Lung microvascular endothelial cell (primary cell): ENCODE measurements at places on chromosomes 11 and 22.

DNA sequence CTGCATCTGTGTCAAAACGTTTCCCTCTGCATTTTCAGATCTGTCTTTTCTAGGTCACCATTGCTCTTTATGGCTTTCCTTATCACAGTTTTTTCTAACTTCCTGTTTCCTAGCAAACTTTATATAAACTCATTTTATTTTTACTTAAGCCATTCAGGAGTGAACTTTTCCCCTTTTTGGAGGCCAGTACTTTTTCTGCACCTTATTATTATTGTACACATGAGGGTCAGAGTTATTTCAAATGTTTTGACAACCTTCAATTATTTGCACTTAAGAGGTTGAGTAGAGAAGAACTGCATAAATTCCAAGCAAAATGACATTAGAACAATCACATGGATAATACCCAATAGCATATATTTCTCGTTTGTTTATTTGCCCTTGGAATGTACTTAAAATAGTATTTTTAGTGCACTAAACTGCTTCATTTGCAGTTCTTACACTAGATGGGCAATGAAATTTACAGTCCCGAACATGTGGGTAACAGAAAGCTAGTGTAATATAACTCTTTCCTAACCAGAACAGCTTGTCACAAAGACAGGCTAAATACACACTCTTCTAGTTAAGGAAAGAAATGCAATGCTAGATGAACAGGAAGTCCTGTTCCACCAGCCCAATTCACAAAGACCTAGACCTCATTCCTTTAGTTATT, 79.5 kb downstream of the UBASH3B start:
- DNase-seq, result no peak

DNA sequence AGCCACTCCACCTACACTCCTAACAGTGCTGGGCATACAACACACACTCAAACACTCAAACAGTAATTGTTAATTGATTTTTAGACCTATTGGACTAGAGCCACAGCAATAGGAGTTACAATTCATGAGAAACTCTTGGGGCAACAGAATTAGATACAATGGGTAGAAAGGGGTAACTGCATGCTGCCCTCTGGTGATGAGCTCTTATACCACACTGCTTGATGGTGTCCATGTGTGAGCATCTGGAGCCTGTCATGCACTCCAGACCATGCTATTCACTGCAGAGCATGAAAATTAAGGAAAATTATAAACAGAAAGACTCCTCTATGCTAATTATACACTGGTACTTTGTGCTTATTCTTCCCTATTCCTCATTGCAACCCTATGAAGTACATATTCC, 975.5 kb upstream of the CCDC90B start:
- no peak for DNase-seq

GRCh38 chr11:114165326-114166230, 106.1 kb downstream of the ZBTB16 start:
- DNase-seq, result no peak

DNA sequence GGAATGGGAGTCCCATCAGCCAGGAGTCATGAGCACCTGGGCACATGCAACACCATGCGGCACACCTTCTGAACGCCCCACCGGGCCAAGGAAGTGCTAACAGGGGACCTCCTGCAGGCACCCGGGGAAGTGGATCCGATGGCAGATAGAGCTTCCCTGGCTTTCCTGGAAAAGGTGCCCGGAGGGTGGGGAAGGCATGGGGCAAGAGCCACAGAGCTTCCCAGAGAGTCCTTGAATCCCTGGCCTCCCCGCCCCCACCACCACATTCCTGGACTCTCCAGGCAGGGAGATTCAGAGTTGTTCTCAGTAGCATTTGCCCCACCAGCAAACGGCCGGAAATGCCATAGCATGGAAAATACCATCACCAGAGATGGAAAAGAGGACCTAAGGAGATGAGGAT, 8.3 kb downstream of the TRIM29 start:
- peak; percentile 30 for DNase-seq

- no peak for DNase-seq
Measured at GRCh38 chr11:8032122-8032521, 45.0 kb downstream of the EIF3F start.

- DNase-seq, result no peak
Measured at GRCh38 chr22:47355776-47356510, 593.5 kb downstream of the TBC1D22A start.

- DNase-seq, result no peak
Measured at GRCh38 chr11:10414181-10414580, 40.9 kb upstream of the AMPD3 start.

DNA sequence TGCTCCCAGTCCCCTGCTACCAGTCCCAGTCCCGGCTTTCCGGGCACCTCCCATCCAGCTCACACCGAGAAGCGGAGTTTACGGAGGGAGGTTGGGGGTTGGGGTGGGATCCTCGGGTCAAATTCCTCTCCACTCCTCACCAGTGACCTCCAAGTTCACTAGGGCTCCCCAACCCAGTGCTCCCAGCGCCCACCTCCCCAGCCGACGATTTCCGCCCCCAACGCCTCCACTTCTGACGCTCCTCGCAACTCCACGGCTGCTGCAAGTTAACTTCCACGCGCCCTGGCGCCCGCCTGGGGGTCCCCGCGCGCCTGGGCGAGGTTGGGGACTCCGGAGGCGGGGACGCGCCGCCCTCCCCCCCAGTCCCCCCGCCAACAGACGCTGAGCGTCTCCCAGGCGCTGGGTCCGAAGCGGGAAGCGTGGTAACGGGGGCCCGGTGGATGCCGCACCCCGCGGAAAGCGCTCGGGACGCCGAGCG, 526 bp downstream of the TPST2 start:
- peak; percentile 50 for DNase-seq

- DNase-seq, result no peak
Measured at GRCh38 chr11:80084608-80085007, 643.8 kb upstream of the TENM4 start.

DNA sequence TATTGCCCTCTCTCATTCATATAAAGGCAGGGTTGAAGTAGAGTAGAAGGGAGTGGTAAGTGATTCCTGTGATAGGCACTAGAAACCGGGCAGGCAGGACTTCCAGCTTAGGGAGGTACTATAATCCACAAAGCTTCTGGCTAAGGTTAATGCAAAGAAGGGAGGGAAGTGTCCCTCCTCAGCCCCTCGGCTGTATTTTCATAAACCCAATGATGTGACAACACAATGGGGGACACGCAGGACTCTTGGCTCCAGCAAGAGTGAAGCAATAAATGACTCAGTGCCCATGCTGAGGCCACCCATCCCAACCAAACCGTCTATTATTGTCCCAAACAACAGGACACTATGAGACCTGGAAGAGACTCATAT, 90.7 kb downstream of the ETS1 start:
- peak; percentile 71 for DNase-seq

DNA sequence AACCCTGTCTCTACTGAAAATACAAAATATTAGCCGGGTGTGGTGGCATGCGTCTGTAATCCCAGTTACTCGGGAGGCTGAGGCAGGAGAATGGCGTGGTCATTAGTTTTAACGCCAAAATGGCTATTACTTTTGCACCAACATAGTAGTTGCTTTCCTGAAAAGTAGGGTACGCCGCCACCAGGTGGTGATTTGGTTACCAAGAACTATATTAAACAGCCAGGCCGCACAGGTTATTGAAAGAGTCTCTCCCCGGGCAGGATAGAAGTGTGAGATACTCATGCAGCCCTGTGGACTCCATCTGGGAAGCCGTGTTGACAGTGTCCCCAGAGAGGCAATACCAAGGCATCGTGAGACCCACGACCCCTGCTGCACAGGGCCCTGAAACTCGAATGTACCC, 24.6 kb upstream of the LRRC32 start:
- DNase-seq, result peak; percentile 50

- DNase-seq, result no peak
Measured at GRCh38 chr11:95324826-95325225, 93.8 kb upstream of the SESN3 start.

DNA sequence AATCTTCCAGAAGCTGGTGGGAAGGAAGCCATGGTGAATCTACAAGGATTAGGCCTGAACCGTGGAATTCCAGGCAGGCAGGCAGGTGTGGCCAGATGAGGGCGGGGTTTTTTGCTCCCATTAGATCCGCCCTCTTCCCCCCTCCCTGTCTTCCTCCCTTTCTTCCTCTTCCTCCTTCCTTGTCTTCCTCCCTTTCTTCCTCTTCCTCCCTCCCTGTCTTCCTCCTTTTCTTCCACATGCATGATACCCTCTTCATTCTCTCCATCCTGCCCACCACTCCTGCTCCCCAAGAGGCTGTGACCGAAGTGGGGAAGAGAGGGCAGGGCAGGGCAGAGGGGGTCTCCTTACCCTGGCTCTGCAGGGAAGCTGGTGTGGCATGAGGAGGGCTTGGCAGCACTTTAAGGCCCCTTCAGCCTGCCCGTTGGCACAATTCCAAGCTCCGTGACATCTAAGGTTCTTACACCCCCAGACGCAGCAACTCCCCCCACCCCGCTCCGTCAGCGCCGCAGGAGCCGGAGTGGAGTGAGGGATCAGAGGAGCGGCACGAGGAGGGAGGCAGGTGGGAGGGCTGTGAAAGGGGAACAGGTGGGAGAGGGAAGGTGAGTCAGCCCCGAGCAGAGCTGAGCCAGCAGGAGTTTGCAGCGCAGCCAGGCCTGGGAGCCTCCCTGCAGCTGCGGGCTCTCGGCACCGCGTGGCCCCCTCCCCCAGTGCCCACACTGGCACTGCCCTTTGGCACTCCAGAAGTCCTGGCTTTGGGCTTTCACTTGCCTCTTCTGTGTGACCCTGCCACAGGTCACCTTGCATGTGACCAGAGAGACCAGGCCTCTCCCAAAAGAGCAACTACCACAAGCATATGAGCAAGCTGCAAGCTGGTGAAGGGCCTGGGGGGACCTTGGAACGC, 32.1 kb downstream of the KCNJ4 start:
- no peak for DNase-seq

- DNase-seq, result no peak
Measured at GRCh38 chr11:70663815-70664214, 265.5 kb downstream of the CTTN start.

GRCh38 chr22:42872821-42873220, 15.7 kb upstream of the ARFGAP3 start:
- DNase-seq, result no peak

- peak; percentile 47 for DNase-seq
Measured at GRCh38 chr11:74487875-74488274, 5.6 kb downstream of the LIPT2 start.

GRCh38 chr22:37999640-38000272, 15.4 kb upstream of the SOX10 start:
- DNase-seq, result peak; percentile 75

GRCh38 chr11:130908770-130909625, 7.3 kb downstream of the SNX19 start:
- peak; percentile 50 for DNase-seq

- no peak for DNase-seq
Measured at GRCh38 chr11:17605651-17606122, 58.6 kb downstream of the OTOG start.

- peak; percentile 94 for DNase-seq
Measured at GRCh38 chr11:101914738-101915426, at the start of gene CEP126. CEP126 (plus strand) TSS chr11:101915010; CDS start chr11:101915285, 275 bp downstream.

DNA sequence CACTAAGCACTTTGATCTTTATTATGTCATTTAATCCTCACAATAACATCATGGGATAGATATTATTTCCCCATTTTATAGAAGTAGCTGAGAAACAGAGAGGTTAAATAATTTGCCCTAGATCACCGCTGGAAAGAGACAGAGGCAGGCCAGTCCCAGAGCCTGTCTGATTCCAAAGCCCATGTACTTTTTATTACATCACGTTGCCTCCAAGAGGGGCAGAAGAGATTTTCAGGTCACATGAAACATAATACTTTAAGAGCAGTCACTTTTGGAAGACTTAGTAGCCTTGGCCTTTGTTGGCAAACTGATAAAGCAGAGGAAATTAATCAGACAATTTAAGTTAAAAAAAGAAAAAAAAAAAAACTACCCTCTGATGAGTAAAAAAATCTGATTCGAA, 200.2 kb upstream of the ARHGAP20 start:
- DNase-seq, result no peak

DNA sequence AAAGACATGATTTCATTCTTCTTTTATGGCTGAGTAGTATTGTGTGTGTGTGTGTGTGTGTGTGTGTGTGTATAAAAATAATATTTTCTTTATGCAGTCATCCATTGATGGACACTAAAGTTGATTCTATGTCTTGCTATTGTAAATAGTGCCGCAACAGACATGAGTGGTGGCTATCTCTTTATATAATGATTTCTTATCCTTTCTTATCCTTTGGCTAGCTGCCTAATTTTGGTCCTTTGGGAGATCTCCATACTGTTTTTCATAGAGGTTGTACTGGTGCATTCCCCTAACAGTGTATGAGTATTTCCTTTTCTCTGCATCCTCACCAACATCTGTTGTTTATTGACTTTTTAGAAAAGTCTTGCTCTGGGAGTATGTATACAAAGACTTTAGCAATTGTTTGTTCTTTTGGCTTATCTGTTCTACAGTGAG, 107.0 kb downstream of the STIM1 start:
- DNase-seq, result no peak

DNA sequence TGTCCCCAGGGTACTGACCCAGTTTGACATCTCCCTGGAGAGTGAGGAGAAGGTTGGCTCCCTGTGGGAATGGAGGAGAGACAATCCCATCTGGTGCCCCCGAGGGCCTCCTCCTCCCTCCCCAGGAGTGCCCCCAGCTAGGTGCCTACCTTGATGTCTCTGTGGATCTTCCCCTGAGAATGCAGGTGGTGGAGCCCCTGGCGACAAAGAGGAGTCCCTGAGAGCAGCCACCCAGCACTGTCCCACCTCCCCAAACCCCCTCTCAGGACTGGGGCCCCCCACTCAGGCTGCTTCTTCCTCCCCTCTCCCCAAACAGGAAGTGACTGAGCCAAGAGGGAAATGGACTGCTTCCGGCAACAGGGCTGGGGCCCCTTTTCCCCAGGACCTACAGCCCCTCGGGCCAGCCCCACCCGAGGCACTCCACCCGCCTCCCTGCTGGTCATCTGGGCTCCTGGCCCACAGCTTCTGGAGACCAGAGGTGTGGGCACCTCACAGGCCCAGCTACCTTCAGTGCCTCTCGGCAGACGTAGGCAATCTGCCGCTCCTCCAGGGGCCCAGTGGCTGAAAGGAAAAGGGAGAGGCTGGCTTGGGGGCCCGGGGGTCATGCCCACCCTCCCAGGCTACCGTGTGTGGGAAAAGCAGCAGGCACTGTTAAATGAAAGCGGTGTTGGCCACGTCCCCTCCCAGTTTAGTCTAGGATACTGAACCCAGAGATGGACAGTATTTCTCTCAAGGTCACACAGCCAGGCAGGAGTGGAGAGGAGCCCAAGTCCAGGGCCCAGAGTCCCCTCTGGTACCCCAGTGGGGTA, 1.2 kb downstream of the MAP4K2 start:
- DNase-seq, result peak; percentile 62

- peak; percentile 24 for DNase-seq
Measured at GRCh38 chr11:47467357-47467756, 18.4 kb upstream of the RAPSN start.

GRCh38 chr11:9313648-9314290, 624 bp downstream of the TMEM41B start:
- DNase-seq, result peak; percentile 50
